PC-3 (cell line): ENCODE measurements at places on chromosomes 3 and 15.
A peak's percentile ranks its signal among the peaks of the same experiment; 100 is the strongest.

GRCh38 chr15:84873997-84874396 lies 10.5 kb upstream of the SLC28A1 start:
- DNase-seq: no peak

DNA sequence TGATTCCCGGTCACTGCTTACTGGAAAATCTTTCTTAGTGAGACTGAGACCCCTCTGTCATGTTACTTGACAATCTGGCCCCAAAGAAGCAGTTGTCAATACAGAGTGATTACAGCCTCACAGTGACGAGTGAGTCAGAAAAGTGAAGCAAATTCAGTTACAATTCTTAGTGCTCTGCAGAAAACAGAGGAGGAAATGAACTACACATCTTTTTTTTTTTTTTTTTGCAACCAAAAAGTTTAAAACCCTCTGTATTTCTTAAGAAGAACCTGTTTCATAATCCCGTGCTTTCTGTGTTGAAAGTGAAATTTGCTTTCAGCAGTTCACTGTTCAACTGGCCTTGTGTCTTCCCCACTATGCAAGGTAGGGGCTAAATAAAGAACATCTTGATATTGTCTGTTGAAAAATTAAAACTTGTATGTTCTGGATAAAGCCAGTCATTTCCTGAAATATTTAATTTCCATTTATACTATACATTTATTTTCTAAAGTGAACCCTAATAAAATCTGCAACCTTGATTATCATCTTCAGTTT lies 1.9 kb downstream of the AQP9 start:
- no peak for DNase-seq

DNA sequence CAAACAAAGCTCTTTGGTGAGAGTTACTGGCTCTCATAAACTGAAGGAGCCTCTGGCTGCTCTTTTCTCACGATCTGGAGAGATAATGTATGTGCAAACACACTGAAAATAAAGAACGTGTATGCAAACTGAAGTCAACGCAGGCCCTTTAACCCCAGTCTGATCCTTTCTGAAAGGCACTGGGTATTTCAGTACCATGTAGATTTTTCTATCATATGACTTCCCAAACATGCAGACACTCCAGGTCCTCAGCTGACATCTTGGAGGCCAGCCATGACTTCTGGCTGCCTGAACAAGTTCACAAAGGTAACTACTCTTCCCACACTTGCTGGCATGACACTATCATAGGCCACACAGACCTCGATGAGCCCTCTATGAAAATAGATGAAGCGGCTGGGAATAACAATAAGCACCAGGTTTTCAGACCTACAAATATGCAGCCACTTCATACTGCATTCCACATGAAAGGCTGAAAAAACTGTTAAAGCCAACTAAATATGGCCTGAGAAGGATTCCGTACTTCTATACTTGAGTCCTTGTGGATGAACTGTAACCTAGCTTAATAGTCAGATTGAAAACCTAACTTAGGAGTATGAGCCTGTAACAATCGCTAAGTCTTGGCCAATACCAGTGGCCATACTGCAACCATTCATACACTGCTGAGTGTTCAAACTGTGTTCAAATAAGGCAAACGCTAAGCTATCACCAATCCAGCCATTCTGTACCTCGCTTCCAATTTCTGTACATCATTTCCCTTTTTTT lies 121.3 kb downstream of the THRB start:
- DNase-seq: no peak

DNA sequence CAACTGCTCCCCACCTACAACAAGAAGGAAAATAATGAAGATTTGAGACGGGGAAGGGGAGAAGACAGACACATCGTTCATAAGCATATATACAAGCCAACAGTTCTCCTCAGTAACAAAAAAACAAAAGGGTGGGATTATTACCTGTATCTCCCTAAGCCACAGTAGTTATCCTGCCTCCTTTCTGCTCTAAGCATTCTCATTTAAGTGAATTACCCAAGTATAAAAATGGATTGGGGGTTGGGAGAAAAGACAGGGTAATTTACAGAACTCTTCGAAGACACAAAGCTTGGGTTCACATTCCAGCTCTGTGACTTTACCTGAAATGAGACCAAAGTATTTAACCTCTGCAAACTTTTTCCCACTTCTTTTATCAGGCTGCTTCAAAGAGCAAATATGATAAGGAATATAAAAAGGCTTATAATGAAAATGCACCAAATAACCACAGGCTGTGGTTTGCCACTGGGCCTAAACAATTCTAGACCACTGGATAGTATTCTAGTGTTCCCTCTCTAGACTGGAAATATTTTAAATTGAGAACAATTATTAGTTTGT lies 64.4 kb downstream of the UACA start:
- DNase-seq: no peak

DNA sequence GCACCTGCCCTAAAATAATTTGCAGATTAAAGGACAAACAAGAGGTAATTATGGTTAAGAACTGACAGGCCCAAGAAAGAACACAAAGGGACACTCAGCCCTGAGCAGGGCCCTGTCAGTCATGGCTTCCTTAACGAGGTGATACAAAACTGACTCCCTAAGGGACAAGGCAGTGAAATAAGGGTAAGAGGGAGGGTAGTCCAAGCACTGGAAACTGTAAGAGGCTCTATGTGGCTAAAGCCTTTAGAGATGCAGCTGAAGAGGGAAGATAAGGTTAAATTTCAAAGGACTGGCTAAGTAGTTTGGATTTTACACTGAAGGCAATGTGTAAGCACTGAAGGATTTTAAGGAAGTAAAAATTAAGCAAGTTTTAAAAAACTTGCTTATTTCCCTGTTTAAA lies 3.9 kb downstream of the ATR start:
- DNase-seq: no peak

DNA sequence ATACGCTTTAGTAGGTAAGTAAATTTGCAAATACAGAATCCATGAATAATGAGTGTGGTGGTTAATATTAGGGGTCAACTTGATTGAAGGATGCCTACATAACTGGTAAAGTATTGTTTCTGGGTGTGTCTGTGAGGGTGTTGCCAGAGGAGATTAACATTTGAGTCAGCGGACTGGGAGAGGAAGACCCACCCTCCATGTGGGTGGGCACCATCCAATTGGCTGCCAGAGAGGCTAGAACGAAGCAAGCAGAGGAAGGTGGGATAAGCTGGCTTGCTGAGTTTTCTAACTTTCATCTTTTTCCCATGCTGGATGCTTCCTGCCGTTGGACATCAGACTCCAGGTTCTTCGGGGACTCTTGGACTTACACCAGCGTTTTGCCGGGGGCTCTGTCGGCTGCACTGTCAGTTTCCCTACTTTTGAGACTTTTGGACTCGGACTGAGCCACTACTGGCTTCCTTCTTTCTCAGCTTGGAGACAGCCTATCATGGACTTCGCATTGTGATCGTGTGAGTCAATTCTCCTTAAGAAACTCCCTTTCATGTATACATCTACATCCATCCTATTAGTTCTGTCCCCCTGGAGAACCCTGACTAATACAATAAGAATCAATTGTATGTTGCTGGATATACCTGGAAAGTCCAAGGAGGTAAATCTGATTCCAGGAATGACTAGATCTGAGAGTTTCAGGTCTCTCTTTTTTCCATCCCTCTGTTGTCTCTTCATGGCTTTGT lies 25.8 kb upstream of the NEDD4 start:
- DNase-seq: no peak

GRCh38 chr3:187325632-187326031 lies 34.1 kb upstream of the MASP1 start:
- no peak for DNase-seq

DNA sequence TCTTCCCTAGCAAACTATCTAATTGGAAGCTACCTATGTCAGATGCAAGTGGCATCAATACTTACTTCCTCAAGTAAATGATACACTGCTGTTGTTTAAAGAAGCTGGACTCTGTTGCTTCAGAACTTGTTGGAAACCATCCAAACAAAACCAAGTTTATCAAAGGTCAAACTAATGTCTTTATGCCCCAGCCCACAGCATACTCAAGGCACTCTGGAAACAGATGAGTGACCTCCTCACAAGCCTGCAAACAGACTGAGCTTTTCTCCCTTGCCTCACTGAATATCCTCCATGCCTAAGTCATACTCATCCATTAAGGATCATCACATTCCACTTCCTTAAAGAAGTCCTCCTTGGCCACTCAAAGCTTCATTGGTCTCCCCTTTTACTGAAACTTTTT lies 107.4 kb upstream of the ACP3 start:
- no peak for DNase-seq

- no peak for DNase-seq
Measured at GRCh38 chr3:55484191-55484689, 2.9 kb downstream of the WNT5A start.

DNA sequence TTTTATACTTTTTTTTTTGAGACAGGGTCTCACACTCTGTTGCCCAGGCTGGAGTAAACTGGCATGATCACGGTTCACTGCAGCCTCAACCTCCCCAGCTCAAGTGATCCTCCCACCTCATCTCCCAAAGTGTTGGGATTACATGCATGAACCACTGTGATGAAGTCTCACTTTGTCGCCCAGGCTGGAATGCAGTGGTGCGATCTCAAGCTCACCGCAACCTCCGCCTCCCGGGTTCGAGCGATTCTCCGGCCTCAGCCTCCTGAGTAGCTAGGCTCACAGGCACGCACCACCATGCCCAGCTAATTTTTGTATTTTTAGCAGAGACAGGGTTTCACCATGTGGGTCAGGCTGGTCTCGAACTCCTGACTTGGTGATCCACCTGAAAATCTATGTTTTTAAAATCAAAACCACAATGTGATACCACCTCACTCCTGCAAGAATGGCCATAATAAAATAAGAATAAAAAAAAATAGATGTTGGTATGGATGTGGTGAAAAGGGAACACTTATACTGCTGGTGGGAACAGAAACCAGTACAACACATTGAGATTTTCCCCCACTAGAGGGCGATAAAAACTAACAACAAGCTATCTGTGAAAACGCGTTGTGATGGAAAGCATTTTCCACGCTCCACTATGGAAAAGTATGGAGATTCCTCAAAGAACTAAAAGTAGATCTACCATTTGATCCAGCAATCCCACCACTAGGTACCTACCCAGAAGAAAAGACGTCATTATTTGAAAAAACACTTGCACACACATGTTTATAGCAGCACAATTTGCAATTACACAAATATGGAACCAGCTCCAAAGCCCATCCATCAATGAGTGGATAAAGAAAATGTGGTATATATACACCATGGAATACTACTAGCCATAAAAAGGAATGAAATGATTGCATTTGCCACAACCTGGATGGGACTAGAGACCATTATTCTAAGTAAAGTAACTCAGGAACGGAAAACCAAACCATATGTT lies 26.8 kb upstream of the OCA2 start:
- DNase-seq: peak; percentile 74

DNA sequence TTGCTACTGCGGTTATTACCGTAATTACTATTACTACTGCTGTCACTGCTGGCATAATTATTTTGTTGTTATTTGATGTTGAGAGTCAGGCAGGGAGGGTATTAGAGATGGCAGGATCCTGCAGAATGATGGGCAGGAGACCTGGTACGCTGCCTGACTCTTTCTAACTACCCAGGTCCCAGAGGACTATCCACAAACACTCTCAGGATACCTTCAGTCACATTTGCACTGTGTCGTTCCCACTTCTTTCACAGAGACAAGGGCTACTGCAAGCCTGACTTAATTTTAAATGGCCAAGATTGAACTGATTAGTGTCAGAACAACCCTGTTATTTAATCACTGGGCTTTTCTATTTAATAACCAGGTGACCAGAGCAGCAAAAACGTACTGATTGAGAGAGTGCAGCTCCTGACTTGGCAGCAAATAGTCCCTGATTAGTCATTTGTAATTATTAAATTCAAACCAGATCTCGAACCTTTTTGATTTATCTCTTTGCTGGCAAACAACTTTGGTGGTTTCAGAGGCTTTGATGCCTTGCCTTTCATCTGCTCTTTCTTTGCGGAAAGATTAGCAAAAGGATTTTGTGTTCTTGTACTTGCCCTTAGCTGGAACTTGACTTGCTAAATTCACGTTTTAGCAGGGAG lies 88.8 kb upstream of the ARHGEF3 start:
- no peak for DNase-seq

DNA sequence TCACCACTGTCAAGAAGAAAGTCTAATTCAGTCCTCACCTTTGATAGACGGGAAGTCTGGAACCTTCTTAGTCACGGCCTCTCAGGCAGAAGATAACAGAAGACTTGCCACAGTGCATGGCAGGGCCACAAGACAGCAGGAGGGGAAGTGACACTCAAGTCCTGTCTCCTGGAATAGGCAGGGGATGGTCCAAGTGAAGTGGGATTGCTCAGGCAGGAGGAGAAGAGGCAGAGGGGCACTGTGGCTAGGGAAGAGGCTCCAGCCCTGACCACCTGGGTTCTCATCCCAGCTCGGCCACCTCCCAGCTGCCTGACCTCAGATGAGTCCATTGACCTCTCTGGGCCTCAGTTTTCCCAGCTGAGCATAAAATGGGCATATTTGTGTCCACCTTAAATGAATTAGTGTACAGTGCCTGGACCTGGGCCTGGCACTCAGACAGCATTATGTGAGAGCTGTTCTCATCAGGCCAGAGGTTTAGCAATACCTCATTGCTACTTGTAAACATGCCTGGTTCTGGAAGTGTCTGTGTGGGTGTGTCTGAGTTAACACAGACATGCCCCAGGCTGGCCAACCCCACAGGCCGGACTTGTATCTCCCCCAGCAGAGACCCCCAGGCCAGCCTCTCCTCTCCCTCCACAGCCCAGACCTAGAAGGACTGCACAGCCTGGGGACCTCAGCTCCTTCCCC lies 11.5 kb upstream of the PCSK6 start:
- no peak for DNase-seq

DNA sequence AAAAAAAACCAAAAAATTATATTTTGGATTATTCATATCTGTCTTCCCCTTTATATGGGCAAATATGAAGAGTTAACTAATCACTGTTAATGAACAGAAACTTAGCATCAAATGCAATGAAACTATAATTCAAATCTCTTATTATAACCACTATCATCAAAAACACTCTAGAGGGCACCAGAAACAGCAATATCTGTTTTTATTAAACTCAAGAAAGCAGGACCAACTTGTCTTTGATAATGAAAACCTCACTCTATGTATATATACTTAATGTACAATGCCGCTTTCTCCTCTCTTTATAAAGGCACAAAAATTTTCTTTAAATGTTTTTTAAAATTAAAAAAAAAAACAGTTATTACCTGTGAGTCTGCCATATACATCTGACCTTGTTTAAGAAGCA lies 92.7 kb downstream of the UACA start:
- peak; percentile 26 for DNase-seq

DNA sequence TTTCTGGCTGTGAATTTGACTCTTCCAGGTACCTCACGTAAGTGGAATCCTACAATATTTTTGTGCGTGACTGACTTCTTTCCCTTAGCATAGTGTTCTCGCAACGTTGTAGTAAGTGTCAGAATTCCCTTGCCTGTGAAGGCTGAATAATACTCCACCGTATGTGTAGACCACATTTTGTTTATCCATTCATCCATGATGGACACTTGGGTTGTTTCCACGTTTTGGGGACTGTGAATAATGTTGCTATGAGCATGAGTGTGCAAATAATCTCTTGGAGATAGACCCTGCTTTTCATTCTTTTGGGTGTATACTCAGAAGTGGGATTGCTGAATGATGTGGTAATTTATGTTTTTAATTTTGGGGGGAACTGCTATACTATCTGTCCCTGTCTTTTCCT lies 82.2 kb downstream of the APBA2 start:
- no peak for DNase-seq

GRCh38 chr3:119276680-119277079 lies 17.5 kb upstream of the ARHGAP31 start:
- DNase-seq: peak; percentile 14
